Skeletal muscle tissue (tissue), 5 donors: ENCODE measurements at places on chromosomes 2 and 18. TPM values are rescaled to one million over a fixed set of nuclear protein-coding genes. Genes with fewer than 3 reads are reported as not detected.

FER1L5 gene
- 0.52 TPM for total RNA-seq

DAW1 gene
- not detected for total RNA-seq

ANKRD53 gene
- total RNA-seq: 0.52 TPM

RAD51AP2 gene
- total RNA-seq: not detected
